DMS53 (cell line): ENCODE measurements at places on chromosomes 3 and 15.

DNA sequence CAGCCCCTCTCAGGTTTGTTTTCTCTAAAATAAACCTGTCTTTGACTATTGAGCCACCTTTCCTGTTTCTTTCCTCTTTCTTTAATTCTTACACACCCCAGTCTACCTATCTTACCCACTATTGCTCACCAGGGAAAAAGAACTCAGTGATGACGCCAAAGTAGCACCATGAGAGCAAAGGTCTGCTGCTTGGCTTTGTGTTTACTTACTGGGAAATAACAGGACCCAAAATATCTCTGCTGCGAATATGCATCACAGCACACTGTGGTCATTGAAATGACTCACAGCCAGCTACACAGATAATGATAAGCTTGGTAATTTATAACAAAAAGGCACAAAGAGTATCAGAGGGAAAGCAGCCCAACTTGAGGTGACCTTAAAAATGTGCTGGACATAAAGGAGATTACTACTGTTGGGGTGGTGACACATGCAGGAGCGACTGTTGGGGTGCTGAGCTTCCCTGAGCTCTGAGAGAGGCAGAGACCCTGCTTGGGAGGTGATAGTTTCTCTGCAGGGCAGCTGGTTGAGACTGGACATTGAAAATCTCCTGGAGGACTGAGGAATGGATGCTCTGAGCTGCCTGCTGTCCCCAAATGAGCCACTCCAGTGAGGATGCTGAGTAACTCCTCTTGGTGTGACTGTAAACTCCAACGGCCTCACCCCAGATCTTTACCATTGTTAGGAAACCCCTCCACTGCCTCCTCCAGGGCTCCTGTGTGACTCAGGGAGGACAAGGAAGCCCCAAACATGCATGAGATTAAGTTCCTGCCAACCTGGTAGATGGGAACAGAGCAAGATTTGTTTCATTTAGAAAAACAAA, 14.5 kb downstream of the EFCAB12 start:
- DNase-seq, result no peak

GRCh38 chr15:64586984-64587383, 126.6 kb downstream of the ZNF609 start:
- DNase-seq, result no peak

DNA sequence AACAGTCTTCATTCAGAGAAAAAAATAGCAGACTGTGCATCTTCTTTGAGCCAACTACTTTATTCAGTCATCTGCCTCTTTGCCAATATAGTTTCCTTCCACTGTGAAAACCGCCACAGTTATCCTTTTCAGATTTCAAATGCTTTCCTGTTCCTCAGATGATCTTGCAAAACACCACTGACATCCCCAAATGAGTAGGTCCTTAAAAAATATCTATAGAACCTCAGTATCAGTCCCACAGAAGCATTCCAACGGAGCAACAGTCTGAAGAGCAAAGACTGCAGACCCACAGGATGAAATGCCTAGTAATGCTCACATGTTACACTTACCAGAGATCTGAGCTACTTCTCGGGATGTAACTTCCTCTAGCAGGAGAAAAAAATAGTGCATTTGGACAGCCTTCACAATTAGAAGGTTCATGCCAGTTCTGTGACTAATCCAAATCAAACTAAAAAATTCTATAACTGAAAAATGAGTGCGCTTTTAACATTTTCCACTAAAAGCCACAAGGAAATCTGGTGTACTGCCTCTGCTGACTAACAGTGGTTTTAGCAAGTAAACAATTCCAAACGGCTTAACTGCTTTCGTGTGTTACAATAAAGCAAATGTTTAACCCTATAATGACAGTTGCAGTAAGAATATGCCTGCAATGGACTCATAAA, at the start of gene ANKRD28:
ANKRD28 (minus strand) TSS at position 338 of the 662 bp plus-strand sequence. CDS start 1,458 bp downstream, outside the sequence.
- DNase-seq, result peak; percentile 57

DNA sequence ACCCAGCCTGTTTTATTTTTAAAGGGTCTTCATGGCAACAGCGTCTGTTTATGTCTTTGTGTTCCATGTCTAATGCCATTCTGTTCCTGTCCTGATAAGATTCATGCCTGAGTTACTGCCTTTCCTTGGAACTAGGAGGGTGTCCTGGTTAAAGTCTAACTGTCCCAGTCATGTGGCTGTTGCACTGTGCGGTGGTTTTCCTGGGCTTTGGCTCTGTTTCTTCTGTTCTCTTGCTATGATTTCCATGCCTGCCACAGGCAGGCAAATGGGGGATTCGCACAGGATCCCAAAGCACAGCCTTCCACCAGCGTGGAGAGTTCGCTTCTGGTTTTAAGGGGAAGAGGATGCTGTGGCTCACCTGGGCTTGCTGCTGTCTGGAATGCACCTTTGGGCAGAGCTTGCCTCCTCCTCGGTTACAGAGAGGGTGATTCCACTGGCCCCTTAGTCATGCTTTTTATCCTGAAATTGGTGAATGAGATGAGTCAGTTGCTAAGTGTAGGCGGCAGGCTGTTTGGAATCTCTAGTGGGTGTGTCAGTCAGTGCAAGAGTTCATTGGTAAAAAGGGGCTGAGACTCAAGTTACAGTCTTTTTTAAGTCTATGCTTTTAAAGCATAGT, 86.8 kb downstream of the CCK start:
- peak; percentile 49 for DNase-seq

- DNase-seq, result peak; percentile 13
Measured at GRCh38 chr3:122533931-122534334, 19.2 kb upstream of the KPNA1 start.

GRCh38 chr15:79682851-79683288, 213.9 kb downstream of the MTHFS start:
- no peak for DNase-seq

DNA sequence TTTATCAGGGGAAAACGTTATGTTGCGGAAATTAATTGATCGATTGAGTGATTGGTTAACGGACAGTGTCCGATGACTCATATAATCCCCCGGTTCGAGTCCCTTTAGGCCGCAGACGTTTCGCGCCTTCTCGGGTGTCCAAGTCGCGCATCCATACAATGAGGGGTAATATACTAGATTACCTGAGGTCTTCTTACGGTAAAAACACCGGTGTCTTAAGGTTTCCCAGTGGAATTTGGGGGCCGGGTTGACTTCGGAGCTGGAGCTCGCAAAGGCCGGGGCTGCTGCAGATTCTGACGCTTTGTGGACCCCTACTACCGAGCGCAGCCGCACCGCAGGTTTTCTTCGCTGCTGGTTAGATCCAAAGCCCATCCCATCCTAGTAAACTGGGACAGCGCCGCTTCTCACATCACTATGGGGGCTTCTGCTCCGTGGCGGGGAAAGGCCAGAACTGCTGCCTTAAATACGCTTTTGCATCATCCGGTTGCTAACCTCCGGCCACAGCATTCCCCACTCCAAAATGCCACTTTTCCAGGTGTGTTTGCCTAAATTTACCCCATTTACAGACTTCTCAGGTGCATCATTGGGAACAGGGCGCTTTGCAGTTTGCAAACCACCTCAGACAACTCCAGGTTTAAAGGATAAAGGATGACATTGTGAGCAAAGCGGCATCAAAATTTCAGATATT, 858 bp upstream of the SACM1L start:
- DNase-seq, result peak; percentile 61

GRCh38 chr15:78950343-78950742, 5.5 kb upstream of the CTSH start:
- DNase-seq, result peak; percentile 16

DNA sequence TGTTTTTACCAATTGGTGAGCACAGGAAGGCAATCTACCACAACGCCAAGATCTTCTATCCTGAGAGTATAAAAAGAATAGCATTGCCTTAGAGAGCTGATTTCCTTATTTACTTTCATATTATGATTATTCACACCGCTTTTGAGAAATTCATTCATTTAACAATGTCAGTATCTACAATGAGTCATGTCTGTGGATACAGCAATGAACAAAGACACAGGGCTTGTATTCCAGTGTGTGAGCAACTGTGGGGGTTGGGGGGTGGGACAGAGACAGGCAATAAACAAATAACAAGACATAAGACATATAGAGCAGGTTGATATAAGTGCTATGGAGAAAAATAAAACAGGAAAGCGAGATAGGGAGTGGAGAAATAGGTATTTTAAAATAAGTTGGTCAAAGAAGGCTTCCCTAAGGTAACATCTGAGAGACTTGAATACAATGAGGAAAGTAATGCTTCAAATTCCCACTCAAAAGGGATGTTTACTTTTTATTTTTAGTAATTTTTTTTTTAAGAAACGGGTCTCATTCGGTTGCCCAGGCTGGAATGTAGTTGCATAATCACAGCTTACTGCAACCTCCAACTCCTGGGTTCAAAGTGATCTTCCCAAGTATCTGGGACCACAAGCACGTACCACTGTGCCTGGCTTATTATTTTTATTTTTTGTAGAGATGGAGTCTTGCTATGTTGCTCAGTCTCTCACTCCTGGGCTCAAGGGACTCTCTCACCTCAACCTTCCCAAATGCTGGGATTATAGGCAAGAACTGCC, 45.7 kb downstream of the PGBD4 start:
- DNase-seq, result peak; percentile 72

GRCh38 chr3:52202384-52203077, 4.6 kb downstream of the ALAS1 start:
- DNase-seq, result no peak

DNA sequence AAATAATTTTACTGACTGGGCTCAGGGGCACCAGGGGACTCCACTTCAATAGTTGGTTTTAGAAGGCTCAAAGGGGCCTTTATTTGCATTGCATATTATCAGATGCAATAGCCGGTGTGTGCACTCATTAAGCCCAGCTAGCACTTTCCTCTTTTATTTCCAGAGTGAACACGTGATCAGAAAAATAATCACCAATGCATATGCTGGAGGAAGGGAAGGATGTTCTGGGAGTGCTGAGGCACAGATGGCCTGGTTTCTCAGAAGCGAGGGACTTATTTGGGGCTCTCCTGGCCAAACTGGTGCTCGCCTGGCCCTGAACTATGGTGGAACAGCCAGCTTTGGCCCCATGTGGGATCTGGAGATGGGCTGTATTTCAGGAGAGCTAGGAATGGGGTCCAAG, 60.4 kb upstream of the SEC13 start:
- DNase-seq, result no peak

- no peak for DNase-seq
Measured at GRCh38 chr3:155702745-155703591, 41.9 kb downstream of the PLCH1 start.

DNA sequence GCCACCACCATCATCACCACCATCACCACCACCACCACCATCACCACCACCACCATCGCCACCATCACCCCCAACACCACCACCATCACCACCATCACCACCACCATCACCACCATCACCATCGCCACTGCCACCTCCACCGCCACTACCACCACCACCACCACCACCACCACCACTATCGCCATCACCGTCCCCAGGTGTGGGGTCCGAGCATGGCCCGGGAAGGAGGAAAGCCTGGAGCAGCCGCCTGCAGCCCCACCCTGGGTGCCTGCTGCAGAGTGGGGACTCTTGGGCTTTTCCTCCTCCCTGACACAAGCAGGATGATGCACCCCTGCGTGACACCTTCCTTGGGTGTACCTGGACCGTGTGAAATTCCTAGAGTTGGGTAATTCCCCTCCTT, 43.9 kb downstream of the MUC4 start:
- DNase-seq, result no peak

- no peak for DNase-seq
Measured at GRCh38 chr3:27657404-27657803, 64.7 kb downstream of the EOMES start.

DNA sequence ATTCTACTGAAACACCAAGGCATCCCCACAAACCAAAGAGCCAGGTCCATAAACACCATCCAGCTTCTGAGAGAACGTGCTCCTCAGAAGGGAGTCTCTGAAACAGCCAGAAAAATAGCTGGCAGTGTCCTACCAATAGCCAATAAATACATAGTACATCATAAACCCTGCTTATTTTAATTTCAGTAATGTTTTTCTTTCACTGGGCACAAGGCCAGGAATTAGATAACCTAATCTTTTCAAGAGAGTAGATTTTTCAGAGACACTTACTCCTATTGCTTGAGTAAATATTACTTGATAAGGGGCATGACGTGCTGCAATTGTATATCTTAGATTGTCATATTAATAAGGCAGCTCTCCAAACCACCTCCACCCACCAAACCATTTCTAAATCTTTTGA, 22.7 kb downstream of the GADL1 start:
- DNase-seq, result no peak

- DNase-seq, result no peak
Measured at GRCh38 chr15:71422530-71423259, 307.4 kb downstream of the THSD4 start.
